Cerebellar cortex (tissue), 1 donor: ENCODE measurements at places on chromosomes 7 and 10.
A peak's percentile ranks its signal among the peaks of the same experiment; 100 is the strongest.

DNA sequence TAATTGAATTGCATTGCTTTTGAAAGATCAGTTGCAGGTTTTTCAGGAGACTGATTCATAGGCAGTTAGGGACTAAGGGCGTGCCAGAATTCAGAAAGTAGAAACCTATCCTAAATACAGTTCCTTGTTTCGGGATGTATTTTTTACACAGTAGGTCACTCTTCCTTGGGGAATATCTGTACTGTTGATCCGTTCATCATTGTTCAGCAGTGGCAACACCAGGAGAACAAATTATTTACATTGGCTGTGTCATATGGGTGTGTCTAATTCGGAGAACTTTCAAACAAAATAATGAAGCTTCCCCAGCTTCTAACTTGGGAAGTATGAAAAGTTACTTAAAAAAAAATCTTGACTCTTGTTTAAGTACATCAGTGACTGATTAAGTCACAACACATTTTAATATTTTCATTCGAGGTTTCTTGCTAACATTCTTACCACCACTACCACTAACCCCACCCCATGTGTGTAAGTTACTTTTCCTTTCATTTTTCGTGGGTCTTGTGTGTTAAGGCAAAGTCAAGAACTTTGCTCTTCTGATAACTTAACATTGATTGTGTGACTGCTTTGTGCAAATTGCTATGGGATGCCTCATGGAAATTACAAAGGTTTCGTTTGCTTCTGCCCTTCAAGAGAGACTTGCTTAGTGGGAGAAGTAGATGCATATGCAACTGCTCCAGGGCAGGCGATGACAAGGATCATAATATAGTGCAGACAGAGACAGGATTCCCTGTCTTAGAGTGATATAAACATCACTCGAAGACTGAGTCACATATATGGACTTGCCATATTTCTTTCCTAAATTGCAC, 43.8 kb upstream of the RPA3 start:
- no peak for DNase-seq

DNA sequence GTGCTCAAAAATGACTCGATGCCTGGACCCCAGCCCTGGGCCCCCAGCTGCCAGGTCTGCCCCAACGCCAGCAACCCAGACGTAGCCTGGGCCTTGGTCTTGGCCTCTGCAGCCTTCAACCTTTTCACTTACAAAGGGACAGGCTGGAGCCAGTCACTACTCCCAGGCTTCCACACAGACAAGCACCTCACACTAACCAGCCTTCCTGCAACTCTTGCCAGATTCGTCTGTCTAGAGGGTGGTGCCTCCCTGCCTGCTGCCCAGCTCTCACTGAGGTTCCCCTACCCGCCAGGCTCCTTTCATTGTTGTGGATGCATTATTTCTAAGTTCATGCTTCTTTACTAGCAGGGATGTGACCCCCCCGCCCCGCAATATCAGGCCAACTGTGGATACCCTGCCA, 56.3 kb downstream of the NUDCD3 start:
- peak; percentile 34 for DNase-seq

- DNase-seq = no peak
These were observed 109.1 kb upstream of the TNRC18 start for GRCh38 chr7:5532536-5533335.

DNA sequence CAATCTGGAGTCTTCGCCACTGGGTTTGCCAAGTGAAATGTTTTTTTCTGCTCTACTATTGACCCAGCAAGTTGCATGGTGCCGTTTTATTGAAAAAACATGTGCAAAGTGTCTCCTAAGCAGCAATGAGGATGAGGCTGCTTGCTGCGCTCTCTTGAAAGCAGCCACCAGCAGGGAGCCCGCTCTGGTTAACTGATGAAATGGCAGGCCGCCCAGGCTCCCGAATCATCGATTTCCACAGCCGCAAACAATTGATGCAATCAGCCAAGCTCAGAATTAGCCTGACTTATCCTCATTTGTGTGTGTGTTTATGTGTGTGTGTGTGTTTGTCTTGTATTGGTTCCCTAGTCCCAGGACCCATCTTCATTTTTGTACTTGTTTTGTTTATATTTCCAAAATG, 22.2 kb upstream of the LYZL1 start:
- peak; percentile 27 for DNase-seq

DNA sequence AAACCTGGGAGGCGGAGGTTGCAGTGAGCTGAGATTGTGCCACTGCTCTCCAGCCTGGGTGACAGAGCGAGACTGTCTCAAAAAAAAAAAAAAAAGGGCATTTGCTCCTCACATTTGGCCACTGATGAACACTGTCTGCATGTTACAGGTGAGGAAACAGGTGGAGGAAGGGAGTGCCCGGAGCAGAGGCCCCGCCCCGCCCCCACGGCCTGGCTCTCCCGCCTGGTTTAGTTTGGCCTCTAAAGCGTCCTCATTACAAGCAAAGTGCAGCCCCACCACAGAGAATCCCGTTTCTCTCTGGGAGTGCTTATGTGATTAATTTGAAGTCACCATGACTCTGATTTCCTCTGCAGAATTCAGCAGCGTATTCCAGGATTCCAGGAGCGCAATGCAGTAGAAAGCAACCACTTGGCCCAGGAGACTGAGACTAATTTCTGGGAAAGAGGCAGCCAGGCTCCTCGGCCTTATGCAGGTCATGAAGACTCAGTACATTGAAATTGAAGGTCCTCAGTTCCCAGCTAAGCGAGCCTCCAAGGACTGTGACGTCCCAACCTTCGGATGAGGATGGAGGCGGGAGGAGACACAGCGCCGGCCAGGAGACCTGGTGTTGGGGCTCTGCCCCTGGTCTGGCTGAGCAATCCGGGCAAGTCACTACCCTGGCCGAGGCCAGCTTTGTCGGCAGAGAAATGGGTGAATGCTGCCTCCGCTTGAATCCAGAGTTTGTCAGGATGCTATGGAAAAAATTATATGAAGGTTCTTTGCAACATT, 44.7 kb downstream of the RBM17 start:
- no peak for DNase-seq

- no peak for DNase-seq
These were observed 39.3 kb downstream of the SEC23IP start for GRCh38 chr10:119931871-119932270.

DNA sequence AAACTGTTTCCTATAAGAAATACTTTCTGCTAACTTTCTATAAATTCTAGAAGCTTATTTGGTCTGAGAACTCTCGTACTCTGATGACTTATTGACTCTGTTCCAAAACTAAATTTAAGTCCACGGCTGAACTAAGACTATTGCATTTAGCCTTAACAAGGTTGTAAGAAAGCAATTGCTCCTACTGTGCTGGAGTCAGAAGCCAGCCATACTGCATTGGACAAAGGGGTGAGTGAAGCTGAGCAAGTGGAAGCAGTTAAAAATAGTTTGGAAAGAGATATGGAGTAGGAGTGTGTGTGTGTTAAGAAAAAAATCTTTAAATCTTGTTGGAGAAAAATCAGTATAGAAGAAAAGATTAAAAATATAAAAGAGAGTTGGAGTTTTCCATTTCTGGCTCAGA, 1360.1 kb upstream of the CELF2 start:
- DNase-seq = no peak

DNA sequence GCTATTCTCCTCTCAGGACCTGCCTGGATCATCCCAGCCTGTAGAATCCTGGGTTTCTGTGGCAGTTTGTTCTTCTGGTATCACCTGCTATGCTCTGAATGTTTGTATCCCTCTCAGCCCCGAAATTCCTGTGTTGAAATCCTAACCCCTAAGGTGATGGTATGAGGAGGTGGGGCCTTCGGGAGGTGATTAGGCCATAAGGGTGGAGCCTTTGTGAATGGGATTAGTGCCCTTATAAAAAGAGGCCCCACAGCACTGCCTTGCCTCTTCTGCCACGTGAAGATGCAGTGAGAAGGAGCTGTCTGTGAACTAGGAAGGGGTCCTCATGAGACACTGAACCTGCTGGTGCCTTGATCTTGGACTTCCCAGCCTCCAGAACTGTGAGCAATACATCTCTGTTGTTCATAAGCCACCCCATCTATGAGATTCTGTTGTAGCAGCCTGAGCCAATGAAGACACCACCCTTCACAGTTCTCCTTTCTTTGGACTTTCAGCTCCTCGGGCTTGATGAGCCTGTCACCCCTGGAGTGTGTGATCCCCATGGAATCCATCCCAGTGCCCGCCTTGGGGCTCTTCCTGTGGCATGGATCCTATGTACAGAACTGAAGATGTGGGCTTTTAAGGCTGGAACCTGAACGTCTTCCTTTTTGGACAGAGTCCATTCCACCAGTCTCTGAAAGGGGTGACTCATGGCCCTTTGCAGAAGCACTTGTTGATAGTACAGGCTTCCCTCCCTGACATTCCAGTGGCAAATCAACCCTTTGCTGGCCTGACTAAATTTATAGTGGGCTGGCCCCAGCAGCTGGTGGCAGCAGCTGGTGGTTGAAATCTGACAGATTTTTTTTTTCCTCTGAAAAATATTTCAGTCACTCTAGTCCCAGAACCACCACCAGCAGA, 138.0 kb downstream of the TACC2 start:
- DNase-seq = no peak

GRCh38 chr7:55073051-55073511, 54.3 kb downstream of the EGFR start:
- no peak for DNase-seq

DNA sequence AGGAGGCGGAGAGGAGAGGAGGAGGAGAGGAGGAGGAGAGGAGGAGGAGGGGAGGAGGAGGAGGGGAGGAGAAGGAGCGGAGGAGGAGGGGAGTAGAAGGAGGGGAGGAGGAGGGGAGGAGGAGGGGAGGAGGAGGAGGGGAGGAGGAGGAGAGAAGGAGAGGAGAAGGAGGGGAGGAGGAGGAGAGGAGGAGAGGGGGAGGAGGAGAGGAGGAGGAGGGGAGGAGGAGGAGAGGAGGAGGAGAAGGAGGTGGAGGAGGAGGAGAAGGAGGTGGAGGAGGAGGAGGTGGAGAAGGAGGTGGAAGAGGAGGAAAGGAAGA, 15.5 kb upstream of the CRCP start:
- no peak for DNase-seq

GRCh38 chr7:129093867-129094456, 39.1 kb upstream of the TNPO3 start:
- DNase-seq = no peak

- DNase-seq = no peak
These were observed 64.8 kb downstream of the APBB1IP start for GRCh38 chr10:26502986-26503385.

DNA sequence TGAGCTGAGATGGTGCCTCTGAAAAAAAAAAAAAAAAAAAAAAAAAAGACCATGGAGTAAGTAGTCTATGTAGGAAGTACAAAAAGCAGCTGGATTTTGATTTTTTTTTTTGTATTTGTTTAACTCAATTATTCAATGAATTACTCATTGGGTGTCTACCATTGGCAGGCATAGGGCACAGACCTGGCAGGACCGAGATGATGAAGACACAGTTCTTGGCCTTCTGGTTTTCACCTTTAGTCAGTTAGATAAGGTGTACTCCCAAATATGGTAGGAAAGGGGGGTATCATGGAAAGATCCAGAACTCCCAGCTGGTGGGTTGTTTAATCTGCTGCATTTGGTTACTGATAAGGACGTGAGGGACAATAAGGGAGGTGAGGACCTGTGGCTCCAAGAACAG, 97.1 kb upstream of the NMT2 start:
- no peak for DNase-seq

- DNase-seq = no peak
These were observed 43.7 kb downstream of the JAZF1 start for GRCh38 chr7:28136885-28137284.

GRCh38 chr10:69358148-69358795, 58.4 kb downstream of the TACR2 start:
- DNase-seq = no peak

DNA sequence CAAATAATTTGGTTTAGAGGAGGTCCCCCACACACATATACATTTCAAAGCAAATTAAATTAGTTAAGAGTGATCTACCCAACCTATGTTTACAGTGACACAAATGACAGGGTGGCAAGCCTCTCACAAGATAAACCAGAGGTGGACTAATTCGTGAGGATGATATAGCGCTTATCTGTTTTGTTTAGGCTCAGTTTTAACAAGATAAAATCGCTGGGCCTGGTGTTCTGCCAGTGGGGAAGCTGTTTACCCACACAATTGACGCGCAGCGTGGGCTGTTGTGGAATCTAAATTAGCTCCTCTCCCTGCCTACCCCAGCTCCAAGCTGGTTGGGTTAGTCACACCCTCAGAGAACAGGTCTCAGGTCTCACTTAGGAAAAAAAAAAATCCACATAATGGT, 16.7 kb upstream of the PLXNA4 start:
- DNase-seq = no peak

DNA sequence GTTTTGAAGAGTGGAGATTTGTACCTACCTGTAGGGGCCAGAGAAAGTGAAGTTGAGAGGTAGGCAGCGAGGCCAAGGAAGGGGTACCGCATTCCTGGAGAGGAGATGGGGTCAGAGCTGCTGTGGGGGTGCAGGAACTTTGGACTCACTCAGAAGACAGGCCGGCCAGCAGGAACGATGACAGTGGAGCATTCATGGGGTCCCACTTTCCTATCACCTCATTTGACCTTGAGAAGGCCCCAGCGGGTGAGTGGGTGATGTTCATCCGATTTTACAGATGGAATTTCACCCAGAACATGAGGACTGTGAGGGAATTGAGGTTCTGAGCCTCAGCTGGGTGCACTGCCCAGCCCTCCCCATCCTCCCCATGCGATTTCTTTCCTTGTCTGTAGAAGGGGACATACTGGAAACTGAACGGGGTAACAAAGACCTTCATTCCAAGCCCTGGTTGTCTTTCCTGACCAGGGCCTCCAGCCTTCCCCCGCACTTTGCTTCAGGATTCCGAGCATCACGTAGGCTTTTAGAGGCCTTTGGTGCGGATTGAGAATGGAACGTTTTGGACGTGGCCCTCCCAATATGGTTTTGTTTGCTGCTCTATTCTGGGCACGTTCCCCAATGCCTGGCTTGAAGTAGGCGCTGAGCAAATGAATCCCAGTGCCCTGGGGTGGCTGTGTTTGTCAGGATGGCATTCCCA, 87.3 kb downstream of the ADCY1 start:
- DNase-seq = peak; percentile 30

- DNase-seq = no peak
These were observed 62.7 kb upstream of the DDC start for GRCh38 chr7:50627824-50628361.

GRCh38 chr7:129690701-129691100, 79.2 kb downstream of the NRF1 start:
- no peak for DNase-seq

DNA sequence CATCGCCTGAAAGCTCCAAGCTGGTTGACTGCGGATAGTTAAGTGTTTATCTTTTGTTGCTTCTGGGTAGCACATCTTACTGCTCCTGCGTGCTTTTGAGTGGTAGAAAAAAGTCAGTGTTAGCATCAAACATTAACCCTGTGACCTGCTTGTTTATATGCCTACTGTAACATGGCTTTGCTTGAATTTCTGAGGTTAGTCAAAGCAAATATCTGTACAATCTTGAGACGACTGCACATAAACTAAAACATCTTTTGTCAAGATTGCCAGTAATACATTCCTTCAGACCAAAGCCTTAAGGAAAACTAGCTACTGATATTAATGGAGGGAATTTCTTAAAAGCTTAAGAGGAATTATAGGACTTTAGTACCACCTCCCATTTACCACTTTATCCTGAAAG, 163.7 kb downstream of the BAMBI start:
- no peak for DNase-seq

- no peak for DNase-seq
These were observed 251.6 kb downstream of the DIP2C start for GRCh38 chr10:437698-438490.
